ENCODE measurements at places on chromosomes 2 and 18.

DNA sequence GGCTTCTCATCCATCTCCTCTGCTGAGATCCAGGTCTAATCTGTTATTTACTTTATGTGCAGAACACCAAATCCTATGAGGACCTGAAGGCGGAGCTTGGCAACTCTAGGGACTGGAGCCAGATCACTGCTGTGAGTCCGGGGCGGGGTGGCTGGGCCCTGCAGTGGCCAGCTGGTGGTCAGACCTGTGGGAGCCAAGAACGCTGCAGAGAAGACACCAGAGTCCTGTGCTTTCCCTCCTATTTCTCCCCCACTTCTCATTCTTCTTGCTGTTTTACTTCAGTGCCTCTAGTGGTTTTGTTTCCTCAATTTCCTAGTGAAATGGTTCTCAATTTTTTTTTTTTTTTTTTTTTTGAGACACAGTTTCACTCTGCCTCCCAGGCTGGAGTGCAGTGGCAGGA, 19.7 kb downstream of the VIL1 start:
- DNase-seq, result no peak

GRCh38 chr2:138997856-138998517, 217.8 kb upstream of the NXPH2 start:
- DNase-seq, result no peak

DNA sequence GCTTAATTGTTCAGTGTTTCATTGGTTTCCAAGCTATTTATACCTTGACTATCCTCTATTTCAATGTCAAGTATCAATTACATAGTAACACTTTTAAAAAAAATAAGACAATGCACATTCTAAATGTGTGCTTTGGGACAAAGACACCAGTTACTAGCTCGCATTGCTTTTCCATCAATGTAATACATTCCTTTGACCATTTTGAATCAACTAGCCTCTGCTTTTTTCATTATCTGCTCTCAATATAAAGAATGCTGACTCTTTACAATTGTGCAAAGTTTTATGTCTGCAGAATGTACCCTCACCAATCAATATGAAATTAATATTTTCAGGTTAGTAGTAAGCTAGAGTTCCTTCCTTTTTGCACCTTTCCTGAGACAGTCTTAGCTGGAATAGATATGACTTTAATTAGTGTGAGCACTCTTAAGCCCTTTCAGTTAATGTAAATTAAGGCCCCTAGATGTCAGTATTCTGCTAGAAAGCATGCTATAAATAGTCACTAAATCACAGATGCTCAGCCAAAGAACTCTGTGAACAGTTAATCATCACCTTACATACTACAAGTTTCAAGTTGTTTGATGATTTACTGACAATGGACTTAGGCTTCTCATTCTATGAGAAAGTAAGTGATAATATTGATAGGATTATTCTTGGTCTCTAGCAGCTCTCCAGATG, 413.6 kb downstream of the PTH2R start:
- no peak for DNase-seq

- DNase-seq, result no peak
Observed at GRCh38 chr2:238879043-238879442, 31.2 kb downstream of the TWIST2 start.

DNA sequence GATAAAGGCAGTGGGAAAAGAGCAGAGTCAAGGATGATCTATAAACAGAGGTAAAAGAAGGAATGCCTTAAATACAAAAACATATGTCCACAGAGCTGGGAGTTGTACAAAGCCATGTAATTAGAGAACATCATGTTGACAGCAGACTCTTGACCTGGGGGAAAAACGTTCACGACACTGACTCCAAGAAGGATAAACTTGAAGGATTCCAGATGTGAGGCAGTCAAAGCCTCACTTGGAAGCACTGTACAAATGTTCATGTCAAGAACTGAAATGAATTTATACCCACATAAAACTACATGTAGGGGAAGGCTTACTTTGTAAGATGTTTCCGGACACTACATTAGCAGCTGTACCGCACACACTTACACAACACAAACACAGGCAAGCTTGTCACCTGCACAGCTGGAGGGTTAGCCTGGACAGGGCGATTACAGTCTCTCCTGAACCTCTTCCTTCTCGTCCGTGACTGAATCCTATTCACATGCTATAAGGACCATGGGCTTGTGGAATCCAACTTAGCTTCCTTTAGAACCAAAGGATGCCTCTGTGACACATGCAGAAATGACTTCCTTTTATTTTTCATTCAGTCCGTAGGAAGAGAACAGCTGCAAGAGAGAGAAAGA, 88.6 kb downstream of the SH3YL1 start:
- DNase-seq, result no peak
